ENCODE measurements at places on chromosomes 7 and 10.

DNA sequence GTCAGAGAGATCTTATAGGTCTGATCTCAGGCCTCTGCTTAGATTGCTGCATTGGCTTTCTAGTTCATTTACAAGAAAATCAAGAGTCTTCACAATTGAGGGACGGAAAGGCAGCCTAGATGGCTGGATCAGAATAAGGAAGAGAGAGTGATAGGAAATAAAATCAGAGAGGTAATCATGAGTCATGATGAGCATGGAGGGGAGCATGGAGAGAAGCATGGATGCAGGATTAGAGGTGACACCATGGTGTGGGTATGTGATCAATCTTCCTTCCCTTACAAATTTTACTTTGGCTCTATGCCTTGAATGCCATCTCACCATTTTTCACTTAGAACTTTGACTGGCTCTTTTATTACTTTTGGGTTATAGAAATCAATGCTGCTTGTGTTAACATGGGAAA, 1.4 kb downstream of the BCCIP start:
- DNase-seq = no peak

DNA sequence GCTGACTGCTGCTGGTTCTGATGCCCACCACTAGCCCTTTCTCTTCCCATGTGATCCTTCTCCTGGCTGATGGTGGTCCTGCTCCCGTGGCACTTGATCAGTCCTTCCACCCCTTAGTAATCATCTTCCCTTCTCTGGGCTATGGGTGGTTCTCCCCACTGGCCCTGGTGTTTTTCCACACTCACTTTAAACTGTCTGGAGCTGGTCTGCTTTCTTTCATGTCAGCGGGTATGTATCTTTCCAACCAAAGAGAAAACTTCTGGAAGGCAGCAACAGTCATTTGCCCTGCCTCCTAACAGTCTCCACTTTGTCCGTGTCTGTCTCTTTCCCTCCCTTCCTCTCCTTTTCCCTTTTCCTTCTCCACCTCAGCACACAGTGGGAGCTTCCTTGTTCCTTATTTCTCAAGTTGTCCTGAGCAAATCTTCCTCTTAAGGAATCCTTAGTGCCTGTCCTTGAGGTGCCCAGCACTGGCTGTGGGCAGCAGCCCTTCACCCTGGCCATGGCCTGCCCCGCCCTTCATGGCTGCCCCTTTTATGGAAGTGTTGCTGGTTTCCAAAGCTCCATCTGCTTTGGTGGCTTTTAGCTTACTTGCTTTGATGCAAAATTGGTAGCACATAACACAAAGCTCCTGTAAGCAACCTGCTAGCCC, 189.0 kb downstream of the TCF7L2 start:
- no peak for DNase-seq

DNA sequence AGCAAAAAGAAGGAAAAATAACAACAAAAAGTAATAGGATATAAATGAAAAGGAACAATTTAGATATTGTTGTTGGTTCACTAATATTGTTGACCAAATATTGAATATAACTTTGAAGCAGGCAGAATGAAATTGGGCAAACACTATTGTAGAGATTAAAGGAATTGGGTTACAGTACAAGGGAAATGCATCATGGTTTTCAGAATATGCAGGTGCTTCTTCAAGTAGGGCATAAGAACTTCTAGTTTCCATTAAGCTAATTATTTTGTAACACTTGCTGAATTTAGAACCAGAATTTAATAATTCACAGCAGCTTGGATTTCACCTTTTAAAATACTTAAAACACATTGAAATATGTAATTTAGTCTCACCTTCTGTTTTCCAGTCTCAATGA, 36.5 kb downstream of the RPA3 start:
- peak; percentile 70 for DNase-seq

- no peak for DNase-seq
Measured at GRCh38 chr10:63173468-63174232, 40.5 kb downstream of the NRBF2 start.

DNA sequence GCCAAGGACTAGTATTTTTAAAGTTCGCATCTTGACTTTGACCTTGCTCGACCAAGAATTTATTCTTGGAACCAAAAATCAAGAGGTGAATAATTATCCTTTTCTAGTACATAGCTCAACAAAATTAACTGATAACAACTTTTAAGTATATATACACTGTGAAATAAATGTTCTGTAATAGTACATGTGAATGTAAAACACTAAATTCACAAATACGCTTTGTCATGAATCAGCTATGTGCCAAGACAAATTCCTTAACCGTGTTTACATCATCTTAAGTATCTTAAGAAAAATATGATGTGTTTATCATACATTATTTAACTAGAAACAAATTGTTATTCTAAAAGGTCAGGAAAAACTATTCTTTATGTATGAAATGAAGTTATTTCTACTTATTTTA, 83.3 kb downstream of the CUL2 start:
- no peak for DNase-seq

GRCh38 chr10:84261236-84261915, 16.5 kb downstream of the RGR start:
- DNase-seq = no peak

DNA sequence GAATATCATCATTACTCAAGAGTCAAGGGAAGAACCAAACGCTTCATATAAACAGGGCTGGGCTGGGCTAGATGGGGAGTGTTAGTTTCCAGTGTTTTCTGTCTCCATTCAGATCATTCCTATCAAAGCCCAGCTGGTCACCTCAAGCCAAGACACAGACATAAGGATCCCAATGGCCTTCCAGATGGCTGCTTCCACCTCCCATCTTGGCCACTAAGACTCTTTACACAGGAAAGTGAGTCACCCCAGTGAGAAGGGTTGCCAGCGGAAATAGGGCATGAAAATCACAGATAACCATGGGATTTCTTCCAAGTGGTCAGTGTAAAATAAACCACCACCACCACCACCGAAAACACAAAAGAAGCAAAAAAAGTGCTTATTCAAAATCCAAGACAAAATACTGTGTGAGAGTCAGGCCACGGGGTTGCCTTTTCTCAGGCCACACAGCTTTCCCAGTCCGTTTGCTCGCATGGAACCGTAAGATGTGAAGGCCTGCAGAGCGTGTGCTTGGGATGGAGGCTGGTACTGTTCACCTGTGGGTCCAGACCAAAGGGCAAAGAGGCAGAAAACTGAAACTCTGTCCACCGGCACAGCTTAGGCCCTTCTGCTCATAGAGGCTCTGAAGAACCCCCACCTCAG, 5.6 kb downstream of the PRSS2 start:
- DNase-seq = no peak

DNA sequence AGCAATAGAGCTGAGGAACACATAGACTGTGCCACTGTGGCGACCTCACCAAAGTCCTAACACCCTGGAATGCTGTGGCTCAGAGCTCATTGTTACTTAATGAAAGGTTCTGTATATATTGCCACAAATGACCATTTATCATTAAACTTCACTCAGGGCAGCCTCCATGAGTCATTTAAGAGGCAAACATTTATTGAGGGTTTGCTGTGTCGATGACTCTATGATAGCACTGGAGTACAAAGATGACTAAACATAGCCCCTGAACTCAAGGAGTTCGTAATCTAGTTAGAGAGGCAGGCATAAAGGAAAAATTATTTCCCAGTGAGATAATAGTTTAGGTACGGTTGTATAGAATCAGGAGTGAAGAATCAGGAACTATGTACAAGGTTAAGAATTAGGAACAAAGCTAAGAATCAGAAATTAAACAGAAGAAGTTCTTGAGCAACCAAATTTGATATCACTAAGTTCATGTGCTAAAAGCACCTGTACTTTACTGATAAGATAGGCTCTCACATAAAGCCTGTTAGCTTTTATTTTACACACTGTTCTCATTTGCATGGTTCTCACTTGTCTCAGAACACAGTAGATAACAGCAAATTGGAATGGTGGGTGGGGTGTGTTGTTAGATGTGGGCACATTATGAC, 7.9 kb downstream of the ENTPD7 start:
- no peak for DNase-seq

GRCh38 chr7:87505122-87505521, 29.6 kb upstream of the ABCB4 start:
- DNase-seq = no peak

DNA sequence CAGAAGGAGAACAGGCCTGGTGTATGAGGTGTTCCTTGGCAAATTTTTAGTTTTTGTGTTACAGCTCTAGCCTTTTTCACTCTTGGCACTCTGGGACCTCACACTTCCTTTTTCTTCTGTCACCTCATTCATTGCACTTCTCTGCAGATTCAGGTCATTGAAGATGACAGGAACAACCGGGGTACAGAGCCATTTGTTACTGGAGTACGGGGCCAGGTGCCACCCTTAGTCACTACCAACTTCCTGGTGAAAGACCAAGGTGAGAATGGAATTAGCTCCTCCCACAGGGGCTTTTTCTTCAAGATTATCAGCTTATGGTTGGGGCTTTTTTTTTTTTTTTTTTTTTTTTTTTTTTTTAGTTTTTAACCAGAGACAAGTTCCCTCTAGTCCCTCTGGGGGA, 18.5 kb upstream of the CHCHD1 start:
- DNase-seq = no peak

DNA sequence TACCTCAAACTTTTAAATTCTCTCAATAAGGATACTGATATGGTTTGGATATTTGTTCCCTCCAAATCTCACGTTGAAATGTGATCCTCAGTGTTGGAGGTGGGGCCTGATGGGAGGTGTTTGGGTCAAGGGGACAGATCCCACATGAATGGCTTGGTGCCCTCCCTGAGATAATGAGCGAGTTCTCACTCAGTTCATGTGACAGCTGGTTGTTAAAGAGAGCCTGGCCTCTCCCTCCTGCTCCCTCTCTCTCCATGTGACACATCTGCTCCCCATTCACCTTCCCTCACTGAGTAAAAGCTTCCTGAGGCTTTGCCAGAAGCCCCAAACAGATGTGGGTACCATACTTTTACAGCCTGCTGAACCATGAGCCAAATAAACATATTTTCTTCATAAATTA, 19.2 kb downstream of the ABCB4 start:
- DNase-seq = peak; percentile 83

GRCh38 chr7:4272141-4272540, 410.0 kb upstream of the FOXK1 start:
- DNase-seq = no peak

- DNase-seq = no peak
Measured at GRCh38 chr7:85023066-85023712, 163.7 kb downstream of the SEMA3D start.

- DNase-seq = no peak
Measured at GRCh38 chr10:98168766-98169165, 34.3 kb downstream of the R3HCC1L start.

GRCh38 chr7:143850682-143851081, 51.3 kb downstream of the TCAF1 start:
- no peak for DNase-seq

- no peak for DNase-seq
Measured at GRCh38 chr7:114843102-114843501, 78.8 kb upstream of the MDFIC start.

DNA sequence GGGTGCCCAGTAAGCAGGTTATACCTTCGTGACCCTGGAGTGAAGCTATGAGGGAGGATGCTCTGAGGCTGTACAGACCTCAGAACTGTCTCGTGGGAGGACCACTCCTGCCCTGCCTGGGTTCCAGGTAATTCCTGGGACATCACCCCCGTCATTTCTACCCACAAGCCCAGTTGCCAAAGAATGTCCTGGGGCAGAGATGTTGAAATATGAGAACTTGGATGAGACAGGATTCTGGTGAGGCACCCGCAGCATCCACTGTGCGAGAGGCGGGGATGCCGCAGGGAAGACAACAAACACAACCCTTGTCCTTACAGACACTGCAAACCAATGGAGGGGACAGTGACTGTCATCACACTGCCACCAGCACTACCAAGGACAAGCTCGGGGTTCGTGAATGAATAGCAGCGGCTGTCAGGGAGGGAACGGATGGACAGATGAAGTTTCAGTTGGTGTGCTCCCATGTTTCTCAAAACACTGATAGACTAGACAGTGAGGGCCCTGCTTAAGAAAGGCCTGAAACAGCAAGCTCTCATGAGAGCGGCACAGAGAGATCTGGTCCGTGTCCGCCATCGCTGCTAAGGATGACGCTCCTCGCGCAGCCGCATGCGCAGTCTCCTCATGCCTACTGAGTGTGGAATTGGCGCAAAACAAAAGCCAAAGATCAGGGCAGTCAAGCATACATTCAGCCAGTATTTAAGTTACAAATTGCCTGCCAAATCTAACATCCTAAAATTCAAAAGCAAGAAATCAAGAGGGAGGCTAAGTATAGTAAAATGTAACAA, 82.0 kb upstream of the RHEB start:
- no peak for DNase-seq

GRCh38 chr7:68014031-68014736, 1017.6 kb downstream of the TYW1 start:
- DNase-seq = no peak

DNA sequence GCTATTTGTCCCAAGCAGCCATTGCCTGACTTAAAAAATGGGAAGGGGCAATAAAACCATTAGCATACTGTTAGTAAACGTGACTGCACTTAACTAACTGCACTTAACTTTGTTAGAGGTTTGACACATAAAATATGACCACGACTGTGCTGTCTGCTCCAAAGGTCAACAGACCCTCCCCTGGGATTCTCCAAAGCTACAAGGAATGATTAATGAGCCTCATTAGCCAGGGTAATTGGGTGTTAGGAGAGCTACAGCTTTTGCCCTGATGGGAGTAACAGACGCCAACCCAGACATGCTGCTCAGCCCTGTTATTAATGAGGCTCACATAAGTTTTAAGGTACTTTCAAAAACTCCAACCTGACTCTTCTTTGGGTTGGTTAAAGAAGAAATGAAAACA, 129.4 kb upstream of the PLPP4 start:
- no peak for DNase-seq

DNA sequence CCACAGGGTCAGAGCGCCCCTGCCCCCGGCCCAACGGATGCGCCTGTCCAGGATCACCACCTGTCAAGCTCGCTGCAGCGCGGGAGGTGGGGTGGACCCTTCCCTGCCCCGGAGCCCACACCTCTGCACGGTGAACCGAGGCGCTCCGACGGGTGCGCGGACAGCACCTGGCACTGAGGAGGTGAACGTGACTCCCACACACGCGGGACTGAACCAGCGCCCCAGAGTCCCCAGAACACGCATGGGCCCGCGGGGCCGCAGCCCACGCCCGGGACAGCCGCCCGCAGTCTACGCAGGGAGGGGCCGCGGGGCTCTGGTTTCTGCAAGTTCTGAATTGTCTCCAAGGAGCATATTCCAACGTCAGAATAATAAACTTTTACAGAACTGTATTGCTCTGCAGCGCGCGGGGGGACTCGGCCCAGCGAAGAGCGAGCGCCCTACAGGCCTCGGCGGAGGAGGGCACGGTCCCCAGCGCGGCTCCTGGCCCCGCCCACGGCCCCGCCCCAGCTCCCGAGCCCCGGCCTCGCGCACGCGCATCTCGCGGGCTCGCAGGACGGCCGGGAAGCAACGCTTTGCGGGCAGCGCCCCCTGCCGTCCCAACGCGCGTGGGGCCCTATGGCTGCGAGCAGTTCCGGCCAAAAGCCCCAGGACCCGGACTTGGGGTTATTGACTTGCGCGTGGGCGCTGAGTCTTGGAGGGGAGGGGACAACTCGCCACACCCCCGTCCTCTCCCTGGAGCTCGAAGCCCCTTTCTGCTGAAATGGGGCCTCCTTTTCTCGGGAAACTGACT, 29.7 kb downstream of the OAT start:
- no peak for DNase-seq

DNA sequence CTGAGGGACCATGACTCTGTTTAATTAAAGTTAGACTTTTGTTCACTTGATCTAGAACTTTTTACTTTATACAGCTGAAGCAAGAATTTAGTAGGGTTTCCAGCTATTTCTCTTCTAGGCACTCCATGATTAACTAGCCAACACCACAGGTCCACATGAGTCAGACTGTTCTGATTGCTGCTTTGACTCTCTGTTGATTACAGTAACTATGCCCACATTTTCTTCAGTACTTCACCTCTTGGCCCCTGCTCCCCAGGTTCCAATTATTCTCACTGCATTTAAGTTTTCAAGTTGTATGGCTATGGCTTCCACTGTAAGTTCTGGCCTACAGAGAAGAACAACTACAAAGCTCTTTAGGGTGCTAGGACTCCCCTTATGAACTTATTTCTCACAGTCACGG, 737.2 kb upstream of the IGFBP3 start:
- no peak for DNase-seq
